ENCODE measurements at places on chromosomes 3 and 15. TPM values are rescaled to one million over a fixed set of nuclear protein-coding genes. Genes with fewer than 3 reads are reported as not detected.
A peak's percentile ranks its signal among the peaks of the same experiment; 100 is the strongest.

RGMA gene
- total RNA-seq, result 8.3 TPM

SUCNR1 gene
- total RNA-seq, result 0.35 TPM

ITIH4 gene
- 3.4 TPM for total RNA-seq

LRTM1 gene
- not detected for total RNA-seq

GRCh38 chr3:149114458-149114857 is 15.0 kb upstream of the HPS3 start:
- DNase-seq, result no peak

DNA sequence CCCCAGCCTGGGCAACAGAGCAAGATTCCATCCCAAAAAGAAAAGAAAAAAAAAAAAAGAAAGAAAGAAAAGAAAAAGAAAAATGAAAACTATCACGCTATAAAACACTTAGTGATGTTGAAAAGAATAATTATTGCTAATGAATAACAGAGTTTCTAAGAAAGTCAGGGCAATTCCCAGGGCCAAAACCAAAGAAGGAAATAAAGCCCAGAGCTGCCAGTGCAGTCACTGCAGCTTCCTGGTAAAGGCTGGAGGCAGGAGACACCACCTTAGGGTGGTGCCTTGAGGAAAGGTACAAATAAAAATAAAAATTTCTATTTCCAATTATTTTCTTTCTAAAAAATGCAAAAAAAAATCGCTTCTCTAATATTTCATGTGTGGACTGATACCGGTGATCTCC is 19.7 kb upstream of the UACA start:
- DNase-seq, result no peak

- no peak for DNase-seq
Measured at GRCh38 chr3:181916013-181916412, 204.3 kb downstream of the SOX2 start.

DNA sequence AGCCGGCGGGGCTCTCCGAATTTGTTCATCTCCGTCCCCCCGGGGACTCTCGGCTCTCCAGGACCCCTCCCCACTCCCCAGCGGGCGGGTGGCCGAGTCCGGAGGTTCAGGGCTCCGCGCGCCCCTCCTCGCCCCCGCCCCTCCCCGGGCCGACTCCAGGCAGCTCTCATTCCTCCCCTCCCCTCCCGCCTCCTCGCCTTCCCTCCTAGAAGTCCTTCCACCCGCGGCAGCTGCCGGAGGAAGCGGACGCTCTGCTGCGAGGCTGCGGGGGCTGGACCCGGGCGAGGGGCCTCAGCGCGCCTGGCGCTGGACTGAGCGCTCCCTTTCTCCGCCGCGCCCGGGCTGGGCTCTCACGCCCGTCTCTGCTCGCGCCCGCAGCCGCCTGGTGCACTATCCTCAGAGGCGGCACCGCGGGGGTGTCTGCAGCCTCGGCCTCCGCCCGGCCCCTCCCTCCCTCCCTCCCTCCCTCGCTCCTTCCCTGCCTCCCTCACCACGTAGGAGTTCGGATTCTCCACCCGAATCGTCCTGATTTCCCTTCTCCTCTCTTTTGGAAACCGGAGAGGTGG is at the start of gene ROBO2:
Gene ROBO2 (plus strand): TSS at position 494 of the 566 bp plus-strand sequence. CDS start 687 bp downstream, outside the sequence.
- peak; percentile 81 for DNase-seq

DNA sequence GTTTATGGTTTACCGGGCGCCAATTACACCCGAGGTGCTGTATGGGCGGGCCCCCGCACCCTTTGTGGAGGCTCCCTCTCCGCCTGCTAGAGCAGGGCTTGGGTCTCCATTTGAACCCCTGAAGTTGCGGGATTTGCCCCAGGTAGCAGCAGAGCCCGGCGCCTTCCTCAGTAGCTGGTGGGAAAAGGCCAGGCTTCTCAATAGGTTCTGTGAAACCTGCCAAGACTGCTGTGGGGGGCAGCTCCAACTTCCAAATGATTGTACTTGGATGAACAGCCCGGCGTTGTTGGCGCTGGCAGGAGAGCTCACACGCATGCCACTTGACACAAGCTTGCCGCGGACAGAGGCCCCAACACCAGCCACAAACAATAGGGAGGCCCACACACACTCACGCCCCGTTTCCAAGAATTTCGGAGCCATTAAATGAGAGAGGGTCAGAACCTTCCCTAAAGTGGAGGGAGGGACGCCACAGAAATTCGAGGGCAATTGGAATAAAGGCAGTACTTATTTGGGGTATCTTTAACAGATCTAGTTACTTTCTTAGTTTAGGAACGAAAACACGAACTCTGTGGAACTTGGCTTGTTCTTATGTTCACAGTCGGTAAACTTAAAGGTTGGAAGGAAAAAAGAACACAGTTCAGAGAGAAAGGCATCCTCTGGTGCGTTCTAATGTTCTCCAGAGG is 1.4 kb downstream of the EPHB3 start:
- DNase-seq, result no peak

DNA sequence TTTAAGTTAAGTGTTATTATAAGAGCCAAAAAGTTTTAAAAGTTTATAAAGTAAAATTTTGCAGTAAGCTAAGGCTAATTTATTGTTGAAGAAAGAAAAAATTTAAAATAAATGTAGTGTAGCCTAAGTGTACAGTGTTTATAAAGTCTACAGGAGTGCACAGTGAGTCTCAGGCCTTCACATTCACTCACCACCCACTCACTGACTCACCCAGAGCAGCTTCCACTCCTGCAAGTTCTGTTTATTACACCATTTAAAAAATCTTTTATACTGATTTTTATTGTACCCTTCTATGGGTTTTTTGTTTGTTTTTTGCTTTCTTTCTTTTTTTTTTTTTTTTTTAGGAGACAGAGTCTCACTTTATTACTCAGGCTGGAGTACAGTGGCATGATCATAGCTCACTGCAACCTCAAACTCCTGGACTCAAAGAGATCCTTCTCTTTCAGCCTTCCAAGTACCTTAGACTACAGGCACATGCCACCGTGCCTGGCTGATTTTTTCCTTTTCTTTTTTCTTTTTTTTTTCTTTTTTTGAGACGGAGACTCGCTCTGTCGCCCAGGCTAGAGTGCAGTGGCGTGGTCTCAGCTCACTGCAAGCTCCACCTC is 25.9 kb downstream of the CSTA start:
- DNase-seq, result no peak

DNA sequence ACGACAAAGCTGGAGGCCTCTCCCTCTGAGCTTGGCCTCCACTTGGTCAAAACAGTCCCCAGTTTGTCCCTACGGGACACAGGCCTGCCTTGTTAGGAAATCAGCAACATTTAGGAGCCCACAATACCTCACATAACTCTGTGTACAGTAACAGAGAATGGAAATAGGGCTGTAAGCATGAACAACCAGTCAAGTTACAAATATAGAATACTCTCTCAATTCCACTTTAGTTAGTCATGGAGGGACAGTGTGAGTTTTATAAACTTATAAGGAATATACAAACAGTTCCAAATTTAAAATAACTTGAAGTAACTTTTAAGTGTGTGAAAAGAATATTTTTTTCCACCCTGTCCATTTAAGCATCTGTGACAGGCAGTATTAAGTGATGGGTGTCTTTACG is 129.4 kb downstream of the PGPEP1L start:
- no peak for DNase-seq

DNA sequence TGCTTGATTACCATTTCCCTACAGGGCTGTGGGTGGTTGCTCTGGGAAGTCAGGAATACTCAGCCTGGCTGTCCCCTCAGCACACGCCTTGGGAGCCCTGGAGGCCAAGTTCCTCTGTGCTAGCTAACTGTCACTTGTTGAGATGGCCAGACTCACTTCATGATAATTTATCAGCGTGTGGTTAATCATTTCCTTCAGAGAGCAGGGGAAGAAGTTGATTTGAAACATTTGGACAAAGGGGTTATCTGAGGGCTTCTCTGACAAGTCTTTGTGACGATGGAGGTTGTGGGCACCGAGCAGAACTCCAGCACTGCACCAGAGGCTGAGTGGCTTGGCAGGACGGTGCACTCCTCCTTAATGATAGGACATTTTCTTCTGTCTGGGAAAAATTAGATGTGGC is 61.9 kb downstream of the WHAMM start:
- no peak for DNase-seq

DNA sequence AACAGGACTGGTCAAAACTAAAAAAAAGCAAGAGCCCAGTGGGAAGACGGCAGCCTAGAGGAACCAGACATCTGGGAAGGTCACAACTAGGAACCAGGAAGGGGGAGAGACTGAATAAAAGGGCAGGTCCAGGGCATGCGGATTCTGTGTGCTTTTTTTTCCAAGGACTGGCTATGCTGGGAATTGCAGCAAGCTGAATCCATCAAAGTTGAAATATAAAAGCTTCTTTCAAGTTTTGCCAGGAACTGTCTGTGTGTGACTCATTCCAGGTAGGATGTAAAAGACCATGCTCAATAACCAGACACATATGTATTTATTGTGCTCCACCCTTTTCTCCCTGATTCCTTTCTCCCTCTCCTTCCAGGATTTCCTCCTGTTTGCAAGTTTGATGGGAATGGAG is 47.9 kb upstream of the CCDC80 start:
- DNase-seq, result no peak

DNA sequence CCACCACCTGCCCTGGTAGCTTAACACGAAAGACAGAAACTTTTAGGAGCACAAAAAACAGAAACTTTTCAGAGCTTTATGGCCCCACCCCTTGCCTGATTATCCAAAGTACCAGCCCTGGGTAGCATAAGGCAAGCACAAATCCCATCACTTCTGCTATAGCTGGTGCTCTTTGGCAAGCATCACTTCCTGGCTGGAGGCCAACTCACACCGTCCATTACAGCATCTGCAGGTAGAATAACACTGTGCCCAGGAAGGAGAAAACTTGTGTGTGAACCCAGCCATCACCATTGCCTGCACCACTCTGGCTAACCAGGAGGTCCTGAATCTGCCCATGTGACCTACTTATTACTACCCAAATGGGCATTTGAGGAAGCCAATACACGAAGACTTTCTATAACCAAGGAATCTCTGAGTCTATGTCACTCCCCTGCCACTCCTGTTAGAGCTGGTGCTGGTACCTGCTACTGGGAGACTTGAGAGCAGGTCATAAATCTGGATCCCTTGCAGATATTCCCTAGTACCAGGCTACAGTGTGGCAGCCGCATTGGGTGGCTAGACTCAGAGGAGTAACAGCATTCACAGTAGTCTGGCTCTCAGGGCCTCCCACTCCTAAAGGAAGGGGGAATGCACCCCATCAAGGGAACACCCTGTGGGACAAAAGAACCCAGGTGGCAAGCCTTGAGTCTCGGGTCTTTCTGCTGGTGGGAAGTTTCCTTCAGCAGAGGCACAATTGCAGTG is 73.3 kb upstream of the AKAP13 start:
- no peak for DNase-seq

GRCh38 chr15:68097029-68097428 is 42.9 kb downstream of the PIAS1 start:
- no peak for DNase-seq

DNA sequence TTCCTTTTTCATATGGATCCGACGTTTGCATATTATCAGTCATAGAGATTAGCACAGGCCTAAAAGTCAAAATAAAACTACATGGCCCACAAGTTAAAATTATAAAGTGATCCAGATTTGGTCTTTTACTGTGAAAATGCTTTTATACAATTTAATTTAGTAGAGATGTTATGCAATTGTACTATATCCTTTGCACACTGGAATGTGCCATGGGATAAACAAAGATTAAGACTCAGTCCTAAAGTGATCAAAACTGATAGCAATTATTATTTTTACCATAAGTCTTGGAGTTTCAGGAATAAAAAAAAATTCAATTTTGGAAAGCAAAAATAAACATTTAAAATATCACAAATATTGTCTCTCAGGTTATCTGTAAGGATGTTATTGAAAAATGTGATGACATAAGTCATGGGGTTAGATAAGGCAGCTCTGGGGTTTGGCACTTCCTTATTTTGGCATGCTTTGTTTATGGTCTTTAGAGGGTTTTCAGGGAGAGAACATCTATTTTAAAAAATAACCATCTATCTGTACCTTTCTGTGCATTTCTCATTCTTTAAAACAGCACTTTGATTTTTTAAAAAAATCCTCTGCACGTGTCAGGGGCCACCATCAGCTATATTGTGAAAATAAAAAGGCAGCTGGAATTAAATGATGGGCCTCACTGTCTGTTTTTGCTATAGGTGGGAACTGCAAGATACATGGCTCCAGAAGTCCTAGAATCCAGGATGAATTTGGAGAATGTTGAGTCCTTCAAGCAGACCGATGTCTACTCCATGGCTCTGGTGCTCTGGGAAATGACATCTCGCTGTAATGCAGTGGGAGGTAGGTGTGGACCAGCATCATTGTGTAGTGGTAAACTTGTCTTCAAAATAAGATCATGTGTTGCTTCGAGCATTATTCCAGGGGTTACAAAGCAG is 67.3 kb downstream of the TGFBR2 start:
- no peak for DNase-seq

All from A673 (cell line).